ENCODE measurements at places on chromosomes 6 and 20.
A peak's percentile ranks its signal among the peaks of the same experiment; 100 is the strongest.

DNA sequence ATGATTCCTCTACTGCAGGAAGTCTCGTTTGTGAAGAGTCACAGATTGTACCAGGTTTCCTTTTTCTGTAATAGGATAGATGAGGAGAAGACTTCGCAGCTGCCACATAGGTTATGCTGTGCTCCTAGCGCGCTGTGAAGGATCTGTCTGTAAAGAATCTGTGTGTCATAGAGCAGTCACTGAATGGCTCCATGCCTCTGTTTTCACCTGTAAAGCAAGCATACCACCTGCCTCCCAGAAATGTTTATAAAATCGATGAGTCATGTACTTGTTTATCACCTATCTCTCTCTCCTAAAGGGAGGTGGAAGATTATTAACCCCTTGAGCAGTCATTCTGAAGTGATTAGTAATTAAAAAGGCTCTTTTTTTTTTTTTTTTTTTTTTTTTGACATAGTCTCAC, 86.6 kb downstream of the TFAP2B start:
- no peaks in the 10 kb centered on the region for H3K27me3 ChIP-seq
- H3K27ac ChIP-seq, result no peak overlapping the region
- no peak overlapping the region for H3K4me3 ChIP-seq
- no peaks in the 10 kb centered on the region for H3K4me1 ChIP-seq

DNA sequence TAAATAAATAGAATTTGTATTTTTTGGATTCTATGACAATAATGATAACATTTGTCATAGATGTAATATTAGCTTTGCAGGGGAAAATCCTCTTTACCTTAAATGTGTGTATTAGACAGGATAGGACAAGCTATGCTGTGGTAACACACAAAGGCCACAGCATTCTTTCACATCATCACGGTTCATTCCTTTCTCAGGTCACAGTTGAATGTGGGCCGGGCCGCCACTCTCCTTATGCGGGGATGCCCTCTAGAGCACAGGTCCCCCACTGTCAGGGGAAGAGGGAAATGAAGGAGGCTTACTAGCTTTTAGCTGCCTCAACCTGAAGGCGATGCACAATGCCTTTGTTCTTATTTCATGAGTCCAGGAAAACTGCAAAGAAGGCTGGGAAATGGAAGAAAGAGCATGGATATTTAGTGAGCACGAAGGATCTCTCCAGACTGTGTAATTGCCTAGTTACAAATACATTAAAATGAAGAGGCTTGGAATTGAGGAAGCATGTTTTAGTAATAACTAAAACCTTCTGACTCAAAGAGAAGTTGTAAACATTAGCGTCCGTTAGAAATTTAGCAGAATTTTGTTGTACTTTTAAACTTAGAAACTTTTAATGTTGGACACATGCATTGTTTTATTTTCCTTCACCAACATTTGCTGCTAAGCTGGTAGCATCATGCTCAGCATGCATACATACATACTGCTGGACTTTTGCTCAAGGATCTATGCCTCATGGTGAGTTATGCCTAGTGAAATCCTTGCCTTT, 248.9 kb upstream of the FOXQ1 start:
- DNase-seq, result no peak
- no peaks in the 10 kb centered on the region for H3K36me3 ChIP-seq
- H3K4me3 ChIP-seq, result no peak overlapping the region
- H3K27me3 ChIP-seq, result no peaks in the 10 kb centered on the region
- H3K4me1 ChIP-seq, result no peaks in the 10 kb centered on the region
- H3K27ac ChIP-seq, result no peak overlapping the region

DNA sequence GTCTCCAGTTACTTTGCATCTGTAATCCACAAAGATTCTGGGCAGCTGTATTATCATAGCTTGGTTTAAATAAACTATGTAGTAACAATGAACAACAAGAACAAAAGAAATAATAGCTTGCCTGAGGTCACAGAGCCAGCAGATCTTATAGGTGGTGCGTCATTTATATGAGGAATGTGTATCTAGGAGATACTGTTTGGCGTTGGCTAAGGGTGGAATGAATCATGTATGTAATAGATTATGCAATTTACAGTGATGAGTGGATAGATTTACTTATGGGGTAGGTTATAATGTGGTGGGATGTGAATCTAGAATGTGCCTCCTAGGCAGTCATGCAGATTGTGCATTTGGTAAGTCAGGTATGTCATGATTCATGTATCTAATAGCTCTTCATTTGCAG, 42.8 kb downstream of the HNF4A start:
- H3K27me3 ChIP-seq, result peaks cover 12% of the 10 kb centered on the region
- H3K27ac ChIP-seq, result no peak overlapping the region
- H3K4me1 ChIP-seq, result no peaks in the 10 kb centered on the region
- no peaks in the 10 kb centered on the region for H3K36me3 ChIP-seq
- no peak overlapping the region for H3K4me3 ChIP-seq

GRCh38 chr6:147651249-147652063, 143.0 kb downstream of the SAMD5 start:
- H3K4me3 ChIP-seq, result no peak overlapping the region
- no peaks in the 10 kb centered on the region for H3K36me3 ChIP-seq
- H3K4me1 ChIP-seq, result peaks cover 13% of the 10 kb centered on the region
- no peak for DNase-seq
- H3K27ac ChIP-seq, result no peak overlapping the region
- no peaks in the 10 kb centered on the region for H3K27me3 ChIP-seq

DNA sequence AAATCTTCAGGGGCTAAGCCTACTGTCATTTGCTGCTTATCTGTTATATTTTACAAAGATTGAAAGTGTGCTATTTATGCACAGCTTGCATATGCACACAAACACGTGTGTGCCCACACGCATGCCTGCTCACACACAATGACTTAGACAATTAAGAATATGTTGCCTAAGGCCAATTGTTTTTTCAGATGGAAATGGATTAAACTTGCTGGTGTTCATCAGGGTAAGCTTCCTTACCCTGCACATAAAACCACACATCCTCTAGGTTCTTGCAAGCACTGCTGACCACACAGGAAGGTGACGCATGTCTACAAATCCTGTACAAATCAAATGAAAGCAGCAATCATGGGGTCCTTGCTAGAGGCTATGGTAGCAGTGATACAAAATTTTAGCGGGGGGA, 58.4 kb downstream of the GJA10 start:
- peaks cover 33% of the 10 kb centered on the region for H3K36me3 ChIP-seq
- no peak overlapping the region for H3K27ac ChIP-seq
- DNase-seq, result no peak
- no peaks in the 10 kb centered on the region for H3K4me1 ChIP-seq
- no peaks in the 10 kb centered on the region for H3K27me3 ChIP-seq
- no peak overlapping the region for H3K4me3 ChIP-seq

DNA sequence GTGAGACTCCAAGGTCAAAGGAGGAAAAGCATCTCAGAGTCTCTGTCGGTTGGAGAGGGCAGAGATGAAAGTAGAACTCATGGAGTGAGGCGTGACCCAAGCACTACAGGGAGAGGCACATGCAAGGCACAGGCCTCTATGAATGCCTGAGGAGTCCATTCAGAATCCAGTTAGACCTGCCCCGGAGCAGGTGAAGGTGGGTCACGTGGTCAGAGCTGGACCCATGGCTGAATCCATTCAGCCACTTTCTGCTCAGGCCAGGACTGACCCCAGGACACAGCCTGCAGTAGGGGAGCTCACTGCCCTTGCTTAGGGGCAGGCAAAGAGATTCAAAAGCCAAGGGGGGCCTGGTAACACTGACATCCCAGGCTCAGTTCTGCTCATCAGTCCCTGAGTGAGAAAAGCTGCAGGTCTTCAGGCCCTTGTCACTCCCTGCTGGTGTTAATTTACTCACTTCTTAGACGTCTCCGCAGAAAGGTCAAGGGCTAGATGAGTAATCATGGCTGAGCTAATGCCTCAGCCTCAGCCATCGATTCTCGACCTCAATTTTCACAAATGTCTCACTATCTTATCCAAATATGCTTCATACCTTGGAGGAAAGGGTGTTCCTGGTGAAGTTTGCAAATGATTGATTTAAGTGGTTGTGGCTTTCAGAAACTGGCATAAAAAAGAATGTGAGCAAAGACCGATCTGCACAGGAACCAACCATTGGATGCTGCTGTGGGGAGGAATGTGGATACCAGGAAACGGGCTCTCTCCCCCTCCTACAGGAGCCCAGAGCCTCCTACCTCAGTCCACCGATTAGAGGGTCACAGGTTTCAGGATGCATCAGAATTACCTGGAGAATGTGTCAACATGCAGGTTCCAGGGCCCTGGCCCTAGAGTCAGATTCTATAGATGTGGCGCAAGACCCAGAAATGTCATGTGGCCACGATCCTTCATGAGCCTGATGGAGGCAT, 584.4 kb downstream of the PTPRT start:
- H3K4me3 ChIP-seq, result no peak overlapping the region
- no peaks in the 10 kb centered on the region for H3K4me1 ChIP-seq
- no peak overlapping the region for H3K27ac ChIP-seq
- H3K27me3 ChIP-seq, result no peaks in the 10 kb centered on the region

GRCh38 chr20:32359633-32360332, 1.7 kb downstream of the ASXL1 start:
- H3K27me3 ChIP-seq, result no peaks in the 10 kb centered on the region
- peak overlapping the region; percentile 97 for H3K27ac ChIP-seq
- H3K4me3 ChIP-seq, result peak overlapping the region; percentile 69
- H3K4me1 ChIP-seq, result peaks cover 42% of the 10 kb centered on the region
- no peak for DNase-seq

DNA sequence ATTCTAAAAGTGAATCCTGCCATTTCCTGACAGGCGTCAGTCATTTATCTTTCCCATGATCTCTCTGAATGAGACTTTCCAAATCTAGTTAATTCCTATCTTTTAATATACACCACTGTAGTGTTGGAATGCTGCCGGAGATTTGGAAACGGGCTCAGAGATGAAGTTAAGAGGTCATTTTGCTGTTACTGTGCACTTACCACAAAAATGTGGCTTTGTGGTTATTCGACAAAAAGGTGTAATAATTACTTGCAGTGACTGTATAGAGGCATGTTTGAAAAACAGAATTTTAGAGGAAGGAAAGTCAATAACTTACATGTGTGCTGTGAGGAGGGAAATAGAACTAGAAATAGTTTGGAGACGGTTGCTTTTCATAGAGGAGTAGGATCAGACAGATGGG, 460.2 kb upstream of the BTBD3 start:
- H3K27me3 ChIP-seq, result no peaks in the 10 kb centered on the region
- H3K4me3 ChIP-seq, result no peak overlapping the region
- no peak overlapping the region for H3K27ac ChIP-seq
- DNase-seq, result no peak
- H3K36me3 ChIP-seq, result no peaks in the 10 kb centered on the region

DNA sequence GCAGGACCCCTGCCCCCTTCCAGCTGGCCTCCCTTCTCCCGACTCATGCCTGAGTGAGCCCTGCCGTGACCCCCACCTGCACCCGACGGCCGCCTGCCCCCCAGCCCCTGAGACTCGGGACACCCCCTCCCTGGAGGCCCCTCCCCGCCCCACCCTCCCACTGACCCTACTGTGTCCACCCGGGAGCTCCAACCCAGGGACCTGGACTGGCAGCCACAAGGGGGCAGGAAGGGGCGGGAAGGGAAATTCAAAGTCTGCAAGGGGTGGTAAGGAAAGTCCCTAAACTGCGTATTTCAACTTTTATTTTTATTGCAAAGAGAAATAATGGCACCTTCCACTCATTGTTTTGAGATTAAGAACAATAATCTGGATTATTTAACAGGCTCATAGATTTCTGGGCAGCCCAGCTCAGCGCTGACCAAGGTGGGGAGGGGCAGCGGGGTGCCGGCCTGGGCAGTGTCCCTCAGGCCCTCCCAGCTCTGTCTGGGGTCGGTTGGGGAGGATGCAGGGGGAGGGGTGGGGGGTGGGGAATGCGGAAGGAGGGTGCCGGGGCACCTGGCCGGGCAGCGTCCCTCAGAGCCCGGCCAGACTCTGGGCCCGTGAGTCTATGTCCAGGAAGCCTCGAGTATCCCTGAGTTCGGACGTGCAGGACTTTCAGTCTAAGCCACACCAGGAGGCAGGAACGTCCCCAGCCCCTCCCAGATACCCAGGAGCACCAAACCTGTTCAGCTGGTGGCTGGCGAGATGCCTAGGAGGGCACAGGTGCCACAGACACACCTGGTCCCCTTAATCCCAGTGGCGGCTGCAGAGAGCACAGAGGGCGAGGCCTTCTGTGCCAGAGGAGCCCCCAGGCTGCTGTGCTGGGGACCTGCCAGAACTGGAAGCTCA, 1.3 kb upstream of the PTK6 start:
- H3K27ac ChIP-seq, result no peak overlapping the region
- no peaks in the 10 kb centered on the region for H3K27me3 ChIP-seq
- no peaks in the 10 kb centered on the region for H3K36me3 ChIP-seq
- H3K4me1 ChIP-seq, result peaks cover 43% of the 10 kb centered on the region
- no peak for DNase-seq

- H3K4me1 ChIP-seq, result peaks cover 5% of the 10 kb centered on the region
- no peak overlapping the region for H3K4me3 ChIP-seq
- H3K36me3 ChIP-seq, result no peaks in the 10 kb centered on the region
- H3K27ac ChIP-seq, result no peak overlapping the region
- peak; percentile 44 for DNase-seq
- H3K27me3 ChIP-seq, result no peaks in the 10 kb centered on the region
Measured at GRCh38 chr6:44733868-44734267, 346.4 kb downstream of the CDC5L start.

DNA sequence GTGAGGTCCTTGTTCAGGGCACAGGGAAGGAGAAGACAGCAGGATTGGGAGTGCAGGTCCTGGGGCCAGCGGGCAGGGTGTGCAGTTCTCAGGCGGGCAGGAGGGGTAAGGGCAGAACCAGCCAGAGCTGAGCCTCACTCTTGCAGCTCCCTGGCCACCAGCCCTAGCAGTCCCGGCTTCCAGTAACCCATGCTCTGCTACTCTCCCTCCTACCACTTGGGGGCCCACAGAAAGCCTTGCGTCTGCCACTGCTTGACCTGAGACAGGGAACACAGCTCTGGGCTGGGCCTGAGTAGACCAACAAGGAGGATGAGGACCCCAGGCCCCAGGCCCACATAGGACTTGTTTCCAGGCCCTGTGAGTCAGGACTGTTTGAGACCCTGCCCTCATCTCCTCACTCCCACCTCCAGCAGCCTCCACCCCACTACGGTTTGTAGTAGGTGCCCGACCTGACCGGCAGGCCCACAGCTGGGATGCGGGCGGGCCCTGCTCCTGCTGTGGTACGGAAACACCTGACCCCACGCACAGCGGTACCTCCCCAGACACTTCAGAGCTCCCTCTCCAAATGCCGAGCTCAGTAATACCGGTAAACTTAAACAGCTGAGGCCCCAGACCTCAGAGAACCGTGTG, 39.2 kb downstream of the KCNK5 start:
- no peaks in the 10 kb centered on the region for H3K27me3 ChIP-seq
- no peak overlapping the region for H3K4me3 ChIP-seq
- peaks cover 35% of the 10 kb centered on the region for H3K4me1 ChIP-seq
- peak; percentile 38 for DNase-seq

DNA sequence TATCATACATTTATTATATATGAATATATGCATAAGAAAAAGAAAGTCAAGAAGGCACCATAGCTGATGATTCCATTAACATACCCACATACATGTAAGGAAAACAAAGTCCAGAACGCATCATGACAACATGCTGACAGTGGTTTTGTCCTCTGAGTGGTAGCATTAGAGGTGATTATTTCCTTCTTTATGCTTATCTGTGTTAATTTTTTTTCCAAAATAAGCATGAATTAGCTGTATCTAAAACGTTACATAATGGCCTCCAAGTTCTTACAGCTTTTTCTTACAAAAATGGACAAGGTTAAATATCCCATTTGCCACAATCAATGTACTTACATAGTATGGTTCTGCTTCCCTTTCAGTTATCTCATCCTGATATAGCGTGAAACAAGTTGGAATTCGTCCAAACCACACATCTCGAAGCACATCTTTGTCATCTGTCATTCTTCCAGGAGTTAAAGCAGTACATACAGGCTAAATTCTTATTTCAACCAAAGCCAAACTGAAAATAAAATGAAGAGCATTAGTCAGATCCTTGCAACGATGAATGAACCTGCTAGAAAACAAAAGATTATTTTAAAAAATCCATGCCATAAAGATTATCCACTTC, 9.7 kb downstream of the ATG5 start:
- H3K36me3 ChIP-seq, result peaks cover 37% of the 10 kb centered on the region
- H3K27me3 ChIP-seq, result no peaks in the 10 kb centered on the region
- H3K4me3 ChIP-seq, result no peak overlapping the region
- no peak for DNase-seq
